Cortex of kidney (tissue), 1 donor: ENCODE measurements at places on chromosomes 2 and 18.

GRCh38 chr2:106350980-106351379 lies 117.2 kb downstream of the RGPD3 start:
- DNase-seq: no peak

- DNase-seq: no peak
Observed at GRCh38 chr2:197205585-197206215, 104.9 kb downstream of the ANKRD44 start.

GRCh38 chr2:218893349-218894150 lies 12.9 kb downstream of the WNT10A start:
- no peak for DNase-seq

DNA sequence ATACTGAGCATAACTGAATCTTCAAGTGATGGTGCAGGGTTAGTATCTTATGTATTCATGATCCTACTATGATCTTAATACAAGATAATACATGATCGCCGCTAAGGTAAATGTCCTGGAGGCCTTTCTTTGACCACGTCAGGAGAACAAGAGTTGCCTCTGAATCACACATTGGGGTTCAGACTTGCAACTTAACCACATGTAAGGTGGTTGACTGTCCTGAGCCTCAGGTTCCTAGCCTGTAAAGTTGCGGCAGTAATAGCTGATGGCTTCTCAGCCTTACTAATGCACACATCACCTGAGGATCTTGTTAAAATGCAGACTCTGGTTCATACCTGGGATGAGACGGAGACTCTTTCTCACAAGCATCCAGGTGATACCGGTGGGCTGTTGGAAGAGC lies 112.5 kb downstream of the MGAT5 start:
- DNase-seq: no peak

DNA sequence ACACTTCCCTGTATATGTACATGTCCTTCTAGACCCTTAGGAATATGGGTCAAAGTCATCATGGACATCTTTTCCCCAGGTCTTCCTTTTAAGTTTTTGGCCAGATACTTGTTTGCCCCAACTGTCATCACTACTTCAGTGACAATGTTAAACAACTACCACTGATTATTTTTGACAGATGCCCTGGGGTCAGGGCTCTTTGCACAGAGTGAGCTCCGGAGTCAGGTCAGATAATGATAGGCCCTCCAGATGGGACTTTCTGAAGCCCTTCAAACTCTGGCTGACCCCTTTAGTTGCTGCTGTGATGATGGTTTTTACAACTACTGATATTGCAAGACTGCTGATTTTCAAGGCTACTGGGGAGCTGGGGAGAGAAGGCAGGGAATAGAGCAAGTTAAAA lies 449.4 kb upstream of the HS6ST1 start:
- no peak for DNase-seq

DNA sequence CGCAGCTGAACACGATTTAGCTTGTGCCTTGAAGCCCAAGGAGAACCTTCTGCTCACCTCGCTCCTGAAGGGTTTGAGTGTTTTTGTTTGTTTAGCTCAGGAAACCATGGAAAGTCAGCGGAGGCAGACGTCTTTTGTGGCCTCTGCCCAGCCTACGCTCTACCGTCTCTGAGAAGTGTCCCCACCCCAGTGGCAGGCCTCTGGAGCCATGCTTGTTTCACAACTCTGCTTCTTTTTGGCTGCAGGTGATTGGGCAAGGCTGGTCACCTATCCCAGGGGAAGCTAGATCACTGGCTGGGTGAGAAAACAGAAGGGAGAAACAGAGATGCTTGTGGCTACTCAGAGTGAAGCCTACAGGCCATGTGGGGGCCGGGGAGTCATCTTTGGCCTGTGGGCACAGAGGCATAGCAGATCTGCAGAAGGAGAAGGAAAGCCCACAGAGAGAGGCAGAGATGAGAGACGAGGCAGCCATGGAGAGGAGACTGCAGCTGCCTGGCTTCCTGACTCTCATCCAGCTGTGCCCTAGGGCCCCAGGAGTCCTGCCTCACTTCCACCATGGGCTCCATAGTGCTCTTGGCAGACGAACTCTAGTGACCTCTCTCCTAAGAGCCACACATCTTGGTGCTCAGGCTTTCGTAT lies 50.1 kb downstream of the CIB4 start:
- no peak for DNase-seq

DNA sequence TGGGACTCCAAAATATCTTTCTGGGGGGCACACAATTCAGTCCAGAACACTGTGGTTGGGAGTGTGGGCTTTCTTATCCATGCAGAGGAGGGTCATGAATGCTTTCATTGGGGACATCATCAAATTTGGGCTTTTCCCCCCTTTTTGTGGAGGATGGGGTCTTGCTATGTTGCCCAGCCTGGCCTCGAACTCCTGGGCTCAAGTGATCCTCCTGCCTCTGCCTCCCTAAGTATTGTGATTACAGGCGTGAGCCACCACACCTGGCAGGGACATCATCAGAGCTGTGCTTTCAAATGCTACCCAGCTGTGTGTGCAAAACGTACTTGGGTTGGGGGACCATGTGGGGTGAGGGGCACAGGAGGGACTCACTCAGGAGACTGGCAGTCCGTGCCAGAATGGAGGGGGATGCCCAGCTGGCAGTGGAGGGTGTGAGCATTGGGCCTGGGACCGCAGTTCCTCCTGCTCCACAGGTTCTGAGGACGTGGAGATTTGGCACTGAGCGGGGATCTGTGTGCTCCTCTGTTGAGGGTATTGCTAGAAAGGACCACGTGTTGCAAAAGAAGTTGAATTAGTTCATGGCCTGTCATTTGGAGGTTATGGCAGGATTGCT lies 24.4 kb downstream of the EMILIN2 start:
- no peak for DNase-seq

GRCh38 chr2:12560618-12561017 lies 156.1 kb upstream of the TRIB2 start:
- DNase-seq: no peak

DNA sequence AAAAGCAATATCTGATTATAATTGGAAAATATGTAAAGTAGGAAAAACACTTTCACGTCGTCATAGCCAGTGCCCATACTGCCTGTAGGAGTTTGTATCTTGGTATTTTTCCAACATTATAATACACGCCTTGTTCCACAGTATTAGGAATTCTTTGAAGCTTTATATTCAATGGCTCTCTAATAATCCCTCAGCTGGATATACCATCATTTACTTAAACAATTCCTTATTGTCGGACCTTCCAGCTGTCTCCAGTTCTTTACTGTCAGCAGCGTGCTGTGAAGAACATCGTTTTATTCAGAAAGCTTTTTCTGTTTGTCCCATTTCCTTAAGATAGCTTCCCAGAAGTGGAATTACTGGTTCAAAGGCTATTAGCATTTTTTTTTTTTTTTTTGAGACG lies 31.7 kb downstream of the ATP6V1C2 start:
- no peak for DNase-seq

GRCh38 chr2:157443090-157443489 lies 799 bp downstream of the CYTIP start:
- no peak for DNase-seq

DNA sequence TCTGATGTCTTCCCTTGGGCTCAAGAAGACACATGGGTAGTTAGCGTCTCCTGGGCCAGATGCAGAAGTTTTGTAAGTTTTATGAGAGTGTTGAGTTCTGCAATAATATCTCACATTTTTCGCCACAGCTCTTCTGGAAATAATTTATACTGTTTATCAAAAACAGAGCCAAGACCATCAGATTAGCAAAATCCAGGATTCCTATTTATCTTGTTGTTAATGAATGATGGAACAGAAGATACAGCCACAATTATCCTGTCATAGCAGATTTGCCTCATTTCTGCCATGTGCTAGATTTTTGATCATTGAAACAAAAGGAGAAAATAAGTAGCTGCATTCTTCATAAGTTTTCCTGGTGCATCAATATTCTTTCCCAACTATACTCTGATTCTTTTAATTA lies 1048.6 kb upstream of the KLHL29 start:
- DNase-seq: no peak

GRCh38 chr2:241187101-241187917 lies 1.2 kb upstream of the ANO7 start:
- no peak for DNase-seq

GRCh38 chr2:217993817-217994463 lies 8.9 kb downstream of the TNS1 start:
- no peak for DNase-seq

GRCh38 chr2:113890253-113891235 lies 655 bp downstream of the ACTR3 start:
- DNase-seq: no peak

DNA sequence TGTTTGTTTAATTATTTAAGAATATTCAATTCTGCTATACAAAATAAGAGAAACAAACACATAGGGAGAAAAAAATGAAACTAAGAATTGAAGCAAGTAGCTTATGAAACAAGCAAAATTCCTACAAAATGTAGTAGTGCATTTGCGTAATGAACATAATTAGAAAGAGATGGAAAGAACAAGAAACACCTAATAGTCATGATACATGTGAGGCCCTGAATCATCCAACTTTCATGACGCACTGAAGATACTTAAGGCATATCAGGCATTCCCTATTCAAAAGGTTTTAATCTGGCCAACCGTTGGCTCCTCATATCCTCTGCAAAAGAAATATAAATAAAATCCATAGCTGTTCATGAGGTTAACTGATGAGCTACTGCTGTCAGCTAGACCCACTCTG lies 14.5 kb upstream of the NAB1 start:
- no peak for DNase-seq

DNA sequence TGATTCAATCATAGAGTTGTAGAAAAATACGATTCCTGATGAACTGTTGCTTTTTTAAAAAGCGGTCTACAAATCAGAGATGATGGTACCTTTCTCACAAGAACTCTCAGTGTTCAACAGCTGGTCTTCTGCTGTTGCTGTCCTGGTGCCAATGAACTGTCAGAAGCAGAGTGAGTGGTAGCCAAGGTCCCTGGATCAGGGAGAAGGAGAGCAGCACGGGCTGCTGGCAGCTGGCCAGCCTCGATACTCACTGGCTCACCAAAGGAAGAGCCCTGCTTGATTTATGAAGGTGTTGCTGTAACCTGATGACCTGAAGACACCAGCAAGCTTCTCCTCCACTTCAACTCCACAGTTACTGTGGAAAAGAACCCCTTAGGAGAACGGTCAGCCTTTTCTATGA lies 300.8 kb upstream of the SOX11 start:
- DNase-seq: no peak

DNA sequence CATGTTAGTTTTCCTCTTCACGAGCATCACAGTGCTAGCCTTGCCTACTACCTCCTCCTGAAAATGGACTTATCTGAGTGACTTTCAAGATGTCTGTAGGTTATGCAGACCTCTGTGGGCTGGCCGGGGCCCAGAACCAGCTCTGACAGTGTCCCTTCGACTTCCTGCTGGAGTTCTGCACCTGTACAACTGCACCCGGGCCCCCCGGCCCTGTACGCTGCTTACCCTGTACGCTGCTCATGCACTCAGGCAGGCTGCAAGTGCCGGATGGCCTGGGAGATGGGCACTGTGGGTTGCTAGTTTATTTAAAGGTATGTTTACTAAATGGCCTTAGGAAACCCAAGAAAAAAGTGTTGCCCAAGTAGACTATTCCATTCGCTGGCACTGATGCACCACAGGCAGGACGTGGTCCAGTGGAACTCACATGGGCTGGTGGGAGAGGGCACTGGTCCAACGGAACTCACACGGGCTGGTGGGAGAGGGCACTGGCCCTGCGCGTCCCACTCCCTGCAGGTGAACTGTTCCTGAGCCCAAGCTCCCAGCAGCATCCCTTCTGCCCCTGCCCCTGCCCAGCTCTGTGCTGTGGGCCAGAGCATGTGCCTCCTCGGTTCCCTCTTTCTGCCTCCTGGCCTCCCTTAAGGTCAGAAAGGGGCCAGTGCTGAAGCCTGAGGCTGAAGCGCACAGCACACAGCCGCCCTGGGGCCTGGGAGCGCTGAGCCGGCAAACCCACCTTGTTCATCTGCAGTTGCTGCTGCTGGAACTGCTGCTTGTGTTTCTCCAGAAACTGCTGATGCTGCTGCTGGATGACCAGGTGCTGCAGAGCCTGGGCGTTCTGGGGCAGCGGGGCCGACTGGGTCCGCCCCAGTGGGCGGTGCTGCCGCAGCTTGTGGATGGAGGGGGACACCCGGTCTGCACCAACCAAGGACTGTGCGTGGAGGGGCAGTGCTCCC lies 274.8 kb downstream of the HDAC4 start:
- no peak for DNase-seq

DNA sequence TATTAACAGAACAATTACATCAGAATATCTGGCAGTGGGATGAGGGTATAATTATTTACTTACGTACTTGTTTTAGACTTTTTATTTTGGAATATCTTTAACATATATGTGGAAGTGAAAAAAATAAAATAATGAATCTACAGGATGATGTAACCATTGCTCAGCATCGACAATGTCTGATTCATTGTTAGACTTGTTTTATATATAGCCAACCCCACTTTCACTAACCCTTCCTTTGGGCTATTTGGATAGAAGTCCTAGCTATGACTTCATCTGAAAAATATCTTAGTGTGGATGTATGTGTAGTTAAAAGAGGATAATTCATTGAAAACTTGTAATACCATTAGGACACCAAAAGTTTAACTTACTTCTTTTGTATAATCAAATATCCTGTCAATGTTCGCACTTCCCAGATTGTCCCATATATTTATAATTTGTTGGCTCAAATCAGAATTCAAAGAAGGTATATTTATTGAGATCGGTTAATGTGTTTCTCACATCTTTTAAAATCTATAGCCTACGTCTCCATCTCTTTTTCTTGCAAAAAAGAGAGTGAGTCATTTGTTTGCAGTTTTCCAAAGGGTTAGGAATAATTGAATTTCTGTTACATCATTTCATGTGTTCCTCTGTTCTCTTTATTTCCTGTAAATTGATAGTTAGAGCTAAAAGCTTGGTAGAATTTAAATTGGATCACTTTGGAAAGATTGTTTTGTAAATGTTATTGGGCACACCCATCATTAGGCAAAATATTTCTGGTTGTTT lies 506.1 kb upstream of the FAM98A start:
- DNase-seq: no peak

GRCh38 chr2:4553241-4553640 lies 849.9 kb downstream of the DCDC2C start:
- no peak for DNase-seq

DNA sequence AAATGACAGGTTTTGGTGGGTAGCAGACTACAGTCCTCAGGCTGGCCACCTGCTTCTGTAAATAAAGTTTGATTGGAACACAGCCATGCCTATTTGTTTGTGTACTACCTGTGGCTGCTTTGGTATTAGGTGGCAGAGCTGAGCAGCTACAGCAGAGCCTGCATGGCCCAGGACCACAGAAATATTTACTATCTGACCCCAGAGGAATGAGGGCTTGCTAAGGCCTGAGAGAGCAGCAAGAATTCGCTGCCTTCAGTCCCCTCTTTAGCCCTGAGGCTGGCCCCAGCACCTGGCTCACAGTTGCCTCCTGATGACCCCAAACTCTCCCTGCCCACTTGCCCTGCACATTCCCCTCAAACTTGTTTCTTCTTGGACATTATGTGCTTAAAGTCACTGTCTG lies 32.5 kb downstream of the POLR1A start:
- no peak for DNase-seq

DNA sequence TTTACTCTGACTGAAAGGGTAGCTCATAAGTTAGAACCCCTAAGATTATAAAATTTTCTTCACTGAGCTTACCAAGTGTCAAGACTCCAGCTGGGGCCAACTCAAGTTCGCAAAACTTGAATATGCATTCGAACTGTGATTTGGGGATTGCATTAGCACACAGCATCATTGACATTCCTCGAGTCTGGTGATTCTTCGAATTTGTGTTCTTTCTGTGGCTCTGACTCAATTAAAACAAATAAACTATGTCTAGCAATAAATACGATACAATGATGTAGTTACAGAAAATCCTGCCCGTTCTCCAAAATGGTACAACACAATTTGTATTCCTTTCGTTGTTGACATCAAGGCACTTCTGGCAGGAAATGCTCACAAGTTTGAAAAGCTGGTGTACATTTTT lies 11.1 kb downstream of the CCL20 start:
- DNase-seq: no peak
